ENCODE measurements at places on chromosomes 2 and 18. TPM values are rescaled to one million over a fixed set of nuclear protein-coding genes. Genes with fewer than 3 reads are reported as not detected.

Gene IL36B
- total RNA-seq = not detected

Gene TXNDC2
- total RNA-seq = 0.13 TPM

Gene CIDEA
- total RNA-seq = not detected

Gene SPP2
- not detected for total RNA-seq

Gene NRP2
- 4.0 TPM for total RNA-seq

DNA sequence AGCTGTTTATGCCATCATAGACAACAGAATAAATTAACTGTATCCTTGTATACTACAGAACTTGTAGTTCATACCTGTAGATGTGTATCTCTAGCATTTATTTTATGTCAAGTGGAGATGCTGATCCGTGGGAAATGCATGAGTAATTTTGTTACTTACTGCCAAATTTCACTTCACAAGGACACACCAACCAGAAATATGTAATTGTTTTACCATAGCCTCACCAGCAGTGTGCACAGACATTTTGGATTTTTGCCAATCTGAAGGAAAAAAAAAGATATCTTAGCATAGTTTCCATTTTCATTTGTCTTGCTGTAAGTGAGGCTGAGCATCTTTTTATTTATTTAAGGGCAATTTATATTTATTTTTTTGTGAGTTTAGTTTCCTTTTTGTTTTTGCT, 265.1 kb upstream of the OSR1 start:
- H3K4me3 ChIP-seq = no peak overlapping the region
- no peaks in the 10 kb centered on the region for H3K36me3 ChIP-seq
- H3K27ac ChIP-seq = no peak overlapping the region
- no peaks in the 10 kb centered on the region for H3K27me3 ChIP-seq

GRCh38 chr2:12764849-12765605, 48.3 kb downstream of the TRIB2 start:
- H3K27me3 ChIP-seq = peaks cover 25% of the 10 kb centered on the region
- H3K4me3 ChIP-seq = no peak overlapping the region
- no peaks in the 10 kb centered on the region for H3K36me3 ChIP-seq
- DNase-seq = no peak
- no peak overlapping the region for H3K27ac ChIP-seq
- H3K4me1 ChIP-seq = peaks cover 13% of the 10 kb centered on the region

DNA sequence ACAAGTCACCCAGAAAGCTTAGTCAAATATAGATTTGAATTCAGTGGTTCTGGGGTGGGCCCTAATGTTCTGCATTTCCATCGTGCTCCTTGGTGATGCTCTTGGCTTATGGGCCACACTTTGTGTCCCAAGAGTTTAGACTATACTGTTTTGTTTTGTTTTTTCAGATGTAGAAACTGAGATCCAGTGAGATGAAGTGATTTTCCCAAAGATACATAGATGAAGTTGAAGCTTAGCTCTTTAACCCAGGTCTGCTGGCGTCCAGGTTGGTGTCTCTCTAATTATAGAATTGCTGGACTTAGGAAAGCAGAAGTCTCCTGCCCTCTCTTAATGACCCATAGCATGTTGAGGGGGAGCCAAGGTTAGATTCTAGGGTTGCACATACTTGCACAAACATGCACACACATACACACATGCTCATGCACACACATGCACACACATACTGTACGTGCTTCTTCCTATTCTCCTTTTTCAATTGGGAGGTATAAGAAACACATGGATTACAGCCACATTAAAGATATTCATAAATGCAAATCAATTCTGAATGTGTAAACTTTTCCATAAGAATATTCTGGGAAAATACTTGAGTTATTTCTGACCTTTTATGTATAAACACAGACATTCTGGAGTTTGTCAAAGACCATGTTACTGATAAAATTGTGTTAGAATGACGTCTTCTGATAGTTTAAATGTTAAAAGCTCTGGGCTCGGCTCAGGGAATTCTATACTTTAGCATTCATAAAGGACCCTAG, 41.3 kb upstream of the IL1R1 start:
- no peak overlapping the region for H3K4me3 ChIP-seq
- H3K36me3 ChIP-seq = no peaks in the 10 kb centered on the region
- no peaks in the 10 kb centered on the region for H3K4me1 ChIP-seq

GRCh38 chr2:172461591-172462372, 34.4 kb downstream of the ITGA6 start:
- H3K4me3 ChIP-seq = no peak overlapping the region
- H3K36me3 ChIP-seq = no peaks in the 10 kb centered on the region
- DNase-seq = peak; percentile 66
- no peak overlapping the region for H3K27ac ChIP-seq
- H3K4me1 ChIP-seq = peaks cover 19% of the 10 kb centered on the region

DNA sequence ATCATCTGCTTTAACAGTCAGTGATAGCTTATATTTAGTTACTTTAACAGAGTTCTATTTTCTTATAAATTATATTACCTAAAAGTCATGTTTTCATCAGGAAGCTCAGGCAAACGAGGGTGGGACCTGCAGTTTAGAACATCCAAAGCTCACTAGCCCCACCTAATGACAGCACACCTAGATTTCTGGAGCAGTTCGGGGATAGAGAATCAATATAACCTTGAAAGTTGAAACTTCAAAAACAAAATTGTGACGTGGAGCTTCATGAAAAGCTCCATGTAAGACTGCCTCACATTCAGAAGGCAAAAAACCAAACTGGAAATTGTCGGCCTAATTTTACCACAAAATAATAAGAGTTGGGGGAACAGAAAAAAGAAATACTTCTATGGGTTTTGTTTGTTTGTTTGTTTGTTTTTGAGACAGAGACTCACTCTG, 185.9 kb upstream of the CCDC150 start:
- no peaks in the 10 kb centered on the region for H3K4me1 ChIP-seq
- peak; percentile 57 for DNase-seq
- no peaks in the 10 kb centered on the region for H3K36me3 ChIP-seq
- H3K4me3 ChIP-seq = no peak overlapping the region

- H3K4me1 ChIP-seq = no peaks in the 10 kb centered on the region
- H3K4me3 ChIP-seq = no peak overlapping the region
- no peaks in the 10 kb centered on the region for H3K36me3 ChIP-seq
- no peak for DNase-seq
Observed at GRCh38 chr2:120926463-120927264, 191.0 kb downstream of the GLI2 start.

DNA sequence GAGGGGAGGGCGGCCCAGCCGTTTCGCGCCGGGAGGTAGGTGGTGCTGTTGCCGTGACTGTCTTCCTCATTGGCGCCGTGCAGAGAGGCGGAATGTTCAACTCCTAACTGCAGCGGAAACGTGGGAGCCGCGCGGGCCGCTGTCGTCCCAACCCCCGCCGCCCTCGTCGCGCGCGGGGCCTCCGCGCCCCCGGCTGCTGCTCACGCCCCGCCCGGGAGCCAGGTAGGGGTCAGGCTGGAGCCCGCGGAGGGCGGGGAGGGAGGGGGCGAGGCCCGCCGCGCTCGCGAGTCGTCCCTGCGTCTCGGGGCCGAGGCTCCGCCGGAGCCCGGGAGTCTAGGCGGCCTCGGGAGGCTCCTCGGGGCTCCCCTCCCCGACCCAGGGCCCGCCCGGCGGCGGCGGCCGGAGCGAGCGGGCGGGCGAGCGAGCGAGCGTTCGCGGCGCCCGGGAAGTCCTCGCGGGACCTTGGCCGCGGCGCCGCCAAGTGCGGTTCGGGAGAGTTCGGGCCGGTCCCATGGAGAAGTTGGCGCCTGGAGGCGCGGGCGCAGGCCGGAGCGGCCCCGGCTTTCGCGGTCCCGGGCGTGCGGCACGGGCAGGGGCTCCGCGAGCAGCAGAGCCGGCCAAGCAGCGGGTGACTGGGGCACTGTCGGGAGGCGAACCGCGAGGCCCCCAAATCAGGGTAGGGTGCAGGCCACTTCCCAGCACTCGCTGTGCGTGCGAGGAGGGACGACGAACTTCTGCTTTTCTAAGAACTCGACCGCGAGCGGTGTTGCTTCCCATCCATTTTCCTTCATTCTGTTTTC, at the start of gene MAP3K20:
TSS of gene MAP3K20 (plus strand) at position 66 of the 800 bp plus-strand sequence. CDS start 15,186 bp downstream, outside the sequence.
- no peaks in the 10 kb centered on the region for H3K27me3 ChIP-seq
- peak within 1 kb of the TSS; percentile 76 for H3K4me3 ChIP-seq
- peak within 1 kb of the TSS; percentile 95 for H3K27ac ChIP-seq
- no peaks in the 10 kb centered on the region for H3K36me3 ChIP-seq
- peaks cover 16% of the 10 kb centered on the region for H3K4me1 ChIP-seq
- DNase-seq = peak; percentile 83

- no peak overlapping the region for H3K4me3 ChIP-seq
- H3K27ac ChIP-seq = no peak overlapping the region
- H3K27me3 ChIP-seq = no peaks in the 10 kb centered on the region
- no peak for DNase-seq
Observed at GRCh38 chr2:157244691-157245090, 12.8 kb upstream of the GALNT5 start.

DNA sequence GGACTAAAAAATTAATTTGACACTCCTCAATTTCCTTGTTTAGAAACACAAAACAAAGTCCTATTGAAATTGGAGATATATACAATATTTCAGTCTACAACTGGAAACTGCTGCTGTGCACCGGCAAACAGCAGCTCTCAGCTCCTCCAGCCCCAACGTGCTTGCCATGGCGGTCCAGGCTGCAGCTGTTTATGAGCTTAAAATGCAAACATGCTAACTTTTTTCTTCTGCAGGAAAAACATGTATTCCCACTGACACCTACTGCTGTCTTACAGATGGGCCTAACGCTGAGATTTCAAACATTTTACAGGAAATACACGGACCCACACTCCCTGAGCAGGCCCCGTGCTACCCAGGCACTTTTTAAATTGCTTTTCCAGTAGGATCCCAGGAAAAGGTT, 195.5 kb downstream of the BCL11A start:
- no peak for DNase-seq

DNA sequence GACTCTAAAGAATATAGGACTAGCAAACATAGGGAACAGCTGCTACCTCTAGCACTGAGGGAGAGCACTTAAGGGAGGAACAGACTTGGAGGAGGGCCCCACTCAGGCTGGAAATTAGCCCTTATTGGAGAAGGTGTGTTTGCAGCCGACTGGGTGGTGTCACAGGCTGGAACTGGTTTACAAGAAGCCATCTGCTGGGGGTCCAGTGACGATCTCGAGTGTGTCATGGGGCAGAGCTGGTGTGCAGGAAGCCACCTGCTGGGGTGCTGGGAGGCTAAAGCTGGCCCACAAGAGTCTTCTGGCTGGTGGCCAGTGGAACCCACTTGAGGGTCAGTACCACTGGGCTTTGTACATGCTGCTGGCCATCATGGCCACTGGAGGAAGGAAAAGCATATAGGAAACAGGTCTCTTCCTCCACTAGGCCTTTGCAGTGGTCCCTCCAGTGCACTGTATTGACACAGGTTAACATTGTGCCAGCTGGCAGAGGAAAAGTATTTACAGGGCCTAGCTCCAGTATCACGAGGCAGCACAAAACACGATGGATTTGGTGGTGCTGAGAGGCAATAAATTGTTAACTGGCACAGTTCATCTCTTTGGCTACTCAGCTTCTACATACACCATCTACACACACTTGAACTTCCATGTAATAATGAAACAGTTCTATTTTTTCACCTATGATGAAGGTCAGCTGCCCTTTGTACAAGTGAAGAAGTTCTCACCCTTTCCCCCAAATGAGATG, 43.6 kb downstream of the MAP3K20 start:
- H3K27ac ChIP-seq = no peak overlapping the region
- no peak overlapping the region for H3K4me3 ChIP-seq
- H3K36me3 ChIP-seq = no peaks in the 10 kb centered on the region
- DNase-seq = no peak
- peaks cover 13% of the 10 kb centered on the region for H3K4me1 ChIP-seq
- H3K27me3 ChIP-seq = no peaks in the 10 kb centered on the region

DNA sequence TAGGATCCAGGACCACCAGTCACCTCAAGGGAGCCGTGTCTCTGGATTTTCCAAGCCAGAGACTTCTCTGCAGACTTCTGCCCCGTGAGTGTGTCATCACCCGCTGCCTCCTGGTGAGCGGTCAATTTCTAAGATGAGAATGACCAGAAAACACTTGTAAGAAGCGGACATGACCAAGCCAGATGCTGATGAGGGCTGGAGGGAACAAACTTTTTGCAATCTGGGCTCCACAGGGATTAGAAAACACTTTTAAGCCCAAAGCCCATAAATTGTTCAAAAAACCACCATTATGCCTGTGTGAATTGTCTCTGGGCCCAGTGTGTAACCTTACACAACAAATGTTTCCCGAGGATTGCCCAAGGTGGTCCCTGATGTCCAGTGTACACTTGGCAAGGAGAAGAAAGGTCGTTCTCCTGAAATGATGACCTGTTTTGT, 5.3 kb upstream of the NPPC start:
- no peak overlapping the region for H3K4me3 ChIP-seq
- no peaks in the 10 kb centered on the region for H3K36me3 ChIP-seq
- peaks cover 5% of the 10 kb centered on the region for H3K4me1 ChIP-seq
- H3K27me3 ChIP-seq = peaks cover 18% of the 10 kb centered on the region
- H3K27ac ChIP-seq = no peak overlapping the region
- DNase-seq = no peak

DNA sequence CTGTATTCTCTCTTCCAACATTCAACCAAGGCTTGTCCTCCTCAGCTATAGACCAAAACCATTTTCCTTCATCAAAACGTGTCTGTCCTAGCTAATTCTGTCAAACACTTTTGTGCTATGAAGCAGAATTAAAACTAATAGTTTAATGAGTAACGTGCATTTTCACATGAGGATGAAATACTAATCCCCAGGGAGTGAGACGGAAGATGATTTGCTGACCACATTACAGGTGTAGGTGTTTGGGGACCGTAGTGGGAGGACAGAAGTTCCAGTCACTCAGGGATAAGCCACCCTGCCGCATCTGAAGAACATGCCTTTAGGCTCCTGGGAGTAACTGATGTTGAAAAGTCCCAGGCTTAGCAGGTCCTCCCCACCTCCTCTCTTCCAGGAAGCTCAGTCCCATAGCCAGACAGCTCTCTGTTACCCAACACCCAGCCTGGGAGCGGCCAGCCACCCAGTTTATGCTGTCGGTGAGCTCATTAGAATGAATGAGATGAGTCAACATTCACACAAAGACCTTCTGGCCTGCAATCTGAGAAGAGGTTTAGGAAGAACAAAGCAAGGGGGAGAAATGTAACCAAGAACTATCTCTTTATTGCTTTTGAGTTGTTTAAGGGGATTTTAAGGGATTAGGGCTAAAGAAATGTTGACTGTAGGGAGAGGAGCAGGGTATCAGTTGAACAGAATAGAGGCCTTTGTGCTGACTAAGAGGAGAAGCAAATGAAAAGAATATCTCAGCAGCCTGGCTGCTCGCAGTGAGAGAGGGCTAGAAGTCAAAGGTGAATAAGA, 122.5 kb downstream of the FOXI3 start:
- no peaks in the 10 kb centered on the region for H3K36me3 ChIP-seq
- H3K4me3 ChIP-seq = no peak overlapping the region
- H3K27me3 ChIP-seq = peaks cover 7% of the 10 kb centered on the region
- H3K27ac ChIP-seq = no peak overlapping the region
- DNase-seq = peak; percentile 87

DNA sequence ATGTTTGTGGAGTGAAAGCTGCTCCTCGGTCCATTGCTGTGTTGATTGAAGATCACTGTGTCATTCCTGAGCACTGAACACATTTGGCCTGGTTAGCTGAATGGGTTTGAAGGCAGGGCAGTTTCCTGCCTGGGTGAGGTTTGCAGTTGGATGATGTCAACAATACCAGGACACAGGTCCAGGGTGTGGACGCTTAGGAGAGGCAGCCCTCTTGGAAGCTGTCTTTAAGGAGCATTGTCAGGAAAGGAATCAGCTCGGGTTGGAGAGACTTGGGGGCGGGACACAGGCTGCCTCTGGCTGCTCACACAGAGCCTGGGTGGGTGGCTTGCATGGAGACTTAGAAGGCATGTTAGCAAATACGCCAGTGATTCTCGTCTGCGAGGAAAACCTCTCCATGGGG, 237.7 kb downstream of the SEPTIN10 start:
- no peaks in the 10 kb centered on the region for H3K4me1 ChIP-seq
- H3K4me3 ChIP-seq = no peak overlapping the region
- H3K27me3 ChIP-seq = no peaks in the 10 kb centered on the region
- H3K36me3 ChIP-seq = no peaks in the 10 kb centered on the region

All from A673 (cell line).